ENCODE measurements at places on chromosomes 6 and 20.

GRCh38 chr6:36360241-36361054 is 23.8 kb upstream of the BNIP5 start:
- DNase-seq, result peak; percentile 69

- DNase-seq, result no peak
These were observed 15.6 kb downstream of the HAO1 start for GRCh38 chr20:7924692-7925091.

- DNase-seq, result no peak
These were observed 34.1 kb downstream of the RAB44 start for GRCh38 chr6:36731622-36732310.

DNA sequence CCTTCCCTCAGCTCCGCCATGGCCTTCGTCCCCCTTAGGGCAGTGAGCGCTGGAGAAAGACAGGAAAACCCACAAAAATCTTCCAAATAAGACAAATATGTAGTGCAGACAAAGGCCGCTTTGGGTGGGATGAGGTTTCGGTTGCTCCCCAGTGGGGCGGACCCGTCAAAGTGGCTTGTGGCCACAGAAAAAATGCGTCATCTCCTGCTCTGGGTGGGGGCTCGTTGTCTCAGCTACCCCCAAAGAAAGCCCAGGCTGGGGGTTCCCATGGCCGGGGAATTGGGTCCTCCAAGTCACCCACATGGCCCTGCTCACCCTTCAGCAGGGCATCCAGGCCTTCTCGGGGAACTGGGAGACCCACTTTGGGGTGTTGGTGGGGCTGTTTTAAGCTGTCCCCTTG is 21.9 kb upstream of the SCUBE3 start:
- no peak for DNase-seq

GRCh38 chr20:1463971-1464570 is 2.6 kb downstream of the NSFL1C start:
- DNase-seq, result no peak
